H1 (cell line): ENCODE measurements at places on chromosomes 11 and 22.

GRCh38 chr11:33926671-33927552 lies 35.0 kb upstream of the LMO2 start:
- no peak for DNase-seq

GRCh38 chr11:70569618-70569890 lies 171.2 kb downstream of the CTTN start:
- no peak for DNase-seq

GRCh38 chr11:2548596-2548995 lies 103.8 kb downstream of the KCNQ1 start:
- no peak for DNase-seq

DNA sequence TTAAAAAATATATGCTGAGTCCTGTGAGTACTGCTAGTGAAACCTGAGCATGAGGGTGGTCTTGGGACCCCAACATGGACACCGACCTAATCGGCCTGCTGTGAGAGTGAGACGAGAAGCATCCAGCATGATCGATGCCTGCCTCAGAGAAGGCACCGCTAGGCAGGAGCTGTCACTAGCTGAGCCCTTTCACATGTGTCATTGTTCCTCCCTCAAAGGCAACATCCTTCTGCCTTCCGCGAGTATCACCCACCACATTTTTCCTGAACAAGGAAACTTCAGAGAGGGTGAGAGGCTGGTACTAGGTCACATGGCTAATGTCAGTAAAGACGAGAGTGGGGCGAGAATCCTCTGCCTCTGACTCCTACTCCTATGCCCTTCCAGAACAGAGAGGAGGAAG lies 35.6 kb downstream of the AP1B1 start:
- no peak for DNase-seq
